ENCODE measurements at places on chromosomes 7 and 10. TPM values are rescaled to one million over a fixed set of nuclear protein-coding genes. Genes with fewer than 3 reads are reported as not detected.

- no peak overlapping the region for H3K27ac ChIP-seq
- H3K4me1 ChIP-seq = peaks cover 25% of the 10 kb centered on the region
- no peak for DNase-seq
- H3K27me3 ChIP-seq = no peaks in the 10 kb centered on the region
- H3K4me3 ChIP-seq = no peak overlapping the region
Measured at GRCh38 chr7:102284399-102284798, 2.3 kb upstream of the SH2B2 start.

- H3K4me3 ChIP-seq = no peak overlapping the region
- no peaks in the 10 kb centered on the region for H3K36me3 ChIP-seq
- H3K27ac ChIP-seq = no peak overlapping the region
- no peak for DNase-seq
Measured at GRCh38 chr10:67794909-67795460, 43.0 kb downstream of the DNAJC12 start.

GRCh38 chr7:36287371-36288241, 102.1 kb upstream of the ANLN start:
- no peak for DNase-seq
- H3K36me3 ChIP-seq = no peaks in the 10 kb centered on the region
- peaks cover 33% of the 10 kb centered on the region for H3K4me1 ChIP-seq
- no peaks in the 10 kb centered on the region for H3K27me3 ChIP-seq

DNA sequence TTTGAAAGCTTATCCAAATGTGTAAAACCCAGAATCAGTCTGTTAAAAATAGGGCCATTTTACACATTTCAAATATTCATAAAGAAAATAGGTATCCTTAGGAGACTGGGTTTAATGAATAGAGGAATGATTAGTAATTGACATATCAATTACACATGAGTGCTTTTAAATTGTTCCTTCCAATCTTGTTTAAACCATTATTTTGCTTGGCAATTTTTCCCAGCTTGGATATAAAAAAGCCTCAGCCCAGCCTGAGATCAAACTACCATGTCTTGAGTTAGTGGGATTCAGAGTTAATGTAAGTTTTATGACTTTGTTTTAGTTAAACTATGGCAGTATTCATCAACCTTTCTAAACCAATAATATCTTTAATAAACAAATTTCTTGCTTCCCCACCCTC, 28.3 kb downstream of the PARP12 start:
- H3K36me3 ChIP-seq = peaks cover 72% of the 10 kb centered on the region
- H3K27me3 ChIP-seq = no peaks in the 10 kb centered on the region
- no peak for DNase-seq
- H3K27ac ChIP-seq = no peak overlapping the region

- H3K36me3 ChIP-seq = no peaks in the 10 kb centered on the region
- no peak for DNase-seq
- H3K4me1 ChIP-seq = no peaks in the 10 kb centered on the region
- no peaks in the 10 kb centered on the region for H3K27me3 ChIP-seq
- no peak overlapping the region for H3K4me3 ChIP-seq
Measured at GRCh38 chr7:108329514-108329913, 126.7 kb downstream of the NRCAM start.

GRCh38 chr7:13307040-13307439, 619.6 kb downstream of the ARL4A start:
- no peaks in the 10 kb centered on the region for H3K27me3 ChIP-seq
- no peak overlapping the region for H3K27ac ChIP-seq
- no peaks in the 10 kb centered on the region for H3K36me3 ChIP-seq
- H3K4me3 ChIP-seq = no peak overlapping the region
- no peak for DNase-seq

IKZF1 gene
- total RNA-seq = 41.4 TPM

CCL24 gene
- total RNA-seq = 4.8 TPM

CPN1 gene
- total RNA-seq = not detected

Data from upper lobe of right lung (tissue), 1 donor.